AG08395 (cell line): ENCODE measurements at places on chromosomes 5 and 9.

GRCh38 chr5:77239126-77239741 is 28.8 kb downstream of the PDE8B start:
- DNase-seq: peak; percentile 19

DNA sequence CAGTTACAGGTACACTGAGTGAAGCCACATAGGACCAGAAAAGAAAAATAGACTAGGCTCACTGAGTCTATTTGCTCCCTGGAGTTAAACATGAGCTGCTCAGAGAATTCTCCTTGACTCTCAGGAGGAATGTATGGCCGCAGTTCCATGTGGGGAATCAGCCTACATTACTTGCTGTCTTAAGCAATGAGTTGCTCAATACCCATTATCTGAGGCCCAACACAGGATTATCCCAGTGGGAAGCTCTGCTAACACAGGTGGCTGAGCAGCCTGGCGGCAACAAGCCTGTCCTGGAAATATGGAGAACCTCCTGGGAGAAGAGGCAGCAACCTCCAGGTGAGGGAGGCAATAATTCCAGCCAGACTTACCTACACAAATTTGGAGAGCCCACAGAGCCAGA is 177.5 kb upstream of the NREP start:
- no peak for DNase-seq

- DNase-seq: no peak
Measured at GRCh38 chr9:73548201-73548600, 396.5 kb downstream of the ANXA1 start.

DNA sequence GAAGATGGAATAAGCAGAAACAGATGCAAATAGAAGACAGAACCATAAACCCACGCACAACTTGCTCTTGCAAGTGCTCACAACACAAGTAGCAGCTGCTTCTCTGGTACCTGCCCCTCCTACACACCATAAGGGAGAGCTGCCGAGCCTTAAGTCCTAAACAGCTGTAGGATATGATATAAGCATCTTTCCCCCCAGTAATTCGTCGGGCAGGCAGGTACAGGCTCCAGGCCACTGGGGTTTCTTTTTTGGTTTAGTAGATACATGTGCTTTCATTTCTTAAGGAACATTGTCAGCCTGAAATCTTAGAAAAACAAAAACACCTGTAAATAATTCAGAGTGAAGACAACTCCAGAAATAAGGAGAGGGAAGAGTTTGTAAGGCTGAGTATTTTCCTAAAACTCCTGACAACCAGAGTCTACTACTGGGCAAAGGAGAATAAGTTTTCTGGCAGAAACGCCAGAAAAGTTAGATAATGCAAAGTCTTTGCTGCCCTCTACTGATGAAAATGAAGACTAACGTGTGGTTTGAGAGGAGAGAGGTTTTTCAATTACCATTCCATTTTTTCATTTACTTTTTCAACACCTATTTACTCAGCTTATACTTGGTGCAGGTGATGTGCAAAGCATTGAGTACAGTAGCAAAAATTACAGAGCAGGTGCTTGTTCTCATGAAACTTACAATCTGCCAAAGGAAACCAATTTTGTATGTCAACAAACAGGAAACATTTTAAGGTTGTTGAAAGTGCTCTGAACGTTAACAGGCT is 20.1 kb upstream of the TCERG1 start:
- peak; percentile 69 for DNase-seq
